ENCODE measurements at places on chromosomes 3 and 15.

DNA sequence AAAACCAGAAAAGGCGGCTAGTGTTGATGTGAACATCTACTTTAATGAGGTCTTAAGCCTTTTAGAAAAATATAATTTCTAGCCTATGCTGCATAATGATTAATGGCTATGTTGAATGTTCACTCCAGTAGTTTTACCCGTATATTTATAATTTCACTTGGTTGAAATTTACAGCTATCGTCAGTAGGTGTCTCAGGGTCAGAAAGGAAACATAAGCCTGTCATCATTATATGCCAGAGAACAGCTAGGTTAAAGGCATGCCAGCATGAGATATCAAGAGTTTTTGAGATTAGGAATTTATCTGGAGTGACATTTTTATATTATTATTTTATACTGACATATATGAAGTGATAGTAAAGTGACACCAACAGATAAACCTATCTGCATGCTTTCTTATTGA is 904.1 kb downstream of the OTOL1 start:
- DNase-seq, result no peak

GRCh38 chr3:64074060-64074459 is 50.8 kb upstream of the PSMD6 start:
- no peak for DNase-seq

- no peak for DNase-seq
These were observed 27.7 kb downstream of the OXSM start for GRCh38 chr3:25817638-25818037.

- DNase-seq, result no peak
These were observed 548.5 kb downstream of the RBMS3 start for GRCh38 chr3:29829340-29829739.

DNA sequence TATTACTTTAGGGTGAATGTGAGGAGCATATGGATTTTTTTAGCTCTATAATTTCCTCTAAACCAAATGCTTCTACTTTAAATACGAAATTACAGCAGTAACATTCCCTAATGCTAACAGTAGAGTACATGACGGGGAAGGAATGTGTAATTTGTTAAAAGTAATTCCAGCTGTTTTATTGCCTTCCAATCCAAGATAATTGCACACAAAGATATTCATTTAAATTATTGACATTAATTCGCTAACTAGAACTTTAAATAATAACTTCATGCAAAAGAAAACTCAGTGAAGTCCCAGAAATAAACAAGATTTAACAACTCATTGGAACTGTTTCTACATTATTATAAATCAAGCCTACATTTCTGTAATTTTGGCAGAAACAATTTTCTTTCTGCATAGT is 261.4 kb upstream of the CFAP20DC start:
- DNase-seq, result no peak

GRCh38 chr3:23501201-23501802 is 298.2 kb downstream of the UBE2E2 start:
- DNase-seq, result no peak

- no peak for DNase-seq
These were observed 199.1 kb upstream of the ZPLD1 start for GRCh38 chr3:102235679-102236078.

DNA sequence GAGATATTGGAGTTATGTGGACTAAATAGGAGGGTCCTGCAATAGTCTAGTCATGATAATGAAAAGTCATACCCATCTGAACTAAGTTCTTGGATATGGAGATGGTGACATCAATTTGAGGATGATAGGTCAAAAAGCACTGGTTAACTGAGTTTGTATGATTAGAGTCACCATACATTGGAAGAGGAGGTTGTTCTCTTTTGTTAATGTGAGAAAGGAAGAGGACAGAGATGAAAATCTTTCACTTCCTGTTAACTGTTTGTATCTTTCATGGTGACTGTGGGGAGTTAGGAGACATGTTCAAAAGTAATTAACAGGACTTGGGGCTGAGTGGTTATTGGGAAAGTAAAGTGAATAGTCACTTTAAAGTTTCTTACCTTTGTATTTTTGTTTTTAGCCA is 11.1 kb downstream of the TMEM62 start:
- DNase-seq, result no peak

DNA sequence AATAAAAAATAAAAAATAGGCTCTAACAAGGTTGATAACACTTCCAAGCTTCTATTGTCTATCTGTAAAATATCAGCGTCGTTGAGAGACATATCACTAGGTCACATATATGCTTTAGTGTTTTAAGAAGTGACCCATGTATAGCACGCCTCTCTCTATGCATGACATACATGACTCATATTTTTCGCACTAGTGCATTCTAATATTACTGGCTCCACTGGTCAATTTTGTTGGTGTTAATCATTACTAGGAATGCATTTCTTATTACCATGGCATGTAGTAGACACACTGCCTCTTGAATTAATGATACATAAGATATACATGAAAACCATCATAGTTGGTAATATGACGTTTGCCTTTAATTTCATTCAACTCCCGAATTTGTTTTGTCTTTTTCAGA is 203.1 kb downstream of the CHL1 start:
- no peak for DNase-seq

- DNase-seq, result no peak
These were observed 32.0 kb upstream of the GALNT15 start for GRCh38 chr3:16142350-16143025.

DNA sequence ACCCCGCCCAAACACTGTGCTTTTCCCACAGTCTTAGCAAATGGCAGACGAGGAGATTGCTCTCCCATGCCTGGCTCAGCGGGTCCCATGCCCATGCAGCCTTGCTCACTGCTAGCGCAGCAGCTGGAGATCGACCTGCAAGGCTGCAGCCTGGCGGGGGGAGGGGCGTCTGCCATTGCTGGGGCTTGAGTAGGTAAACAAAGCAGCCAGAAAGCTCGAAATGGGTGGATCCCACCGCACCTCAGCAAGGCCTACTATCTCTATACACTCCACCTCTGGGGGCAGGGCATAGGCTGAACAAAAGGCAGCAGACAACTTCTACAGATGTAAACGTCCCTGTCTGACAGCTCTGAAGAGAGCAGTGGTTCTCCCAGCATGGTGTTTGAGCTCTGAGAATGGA is 27.2 kb upstream of the WDR5B start:
- DNase-seq, result no peak

GRCh38 chr3:78732893-78733292 is 1034.9 kb downstream of the ROBO1 start:
- no peak for DNase-seq

- DNase-seq, result no peak
These were observed 100.6 kb downstream of the UBE2E2 start for GRCh38 chr3:23303601-23304217.

DNA sequence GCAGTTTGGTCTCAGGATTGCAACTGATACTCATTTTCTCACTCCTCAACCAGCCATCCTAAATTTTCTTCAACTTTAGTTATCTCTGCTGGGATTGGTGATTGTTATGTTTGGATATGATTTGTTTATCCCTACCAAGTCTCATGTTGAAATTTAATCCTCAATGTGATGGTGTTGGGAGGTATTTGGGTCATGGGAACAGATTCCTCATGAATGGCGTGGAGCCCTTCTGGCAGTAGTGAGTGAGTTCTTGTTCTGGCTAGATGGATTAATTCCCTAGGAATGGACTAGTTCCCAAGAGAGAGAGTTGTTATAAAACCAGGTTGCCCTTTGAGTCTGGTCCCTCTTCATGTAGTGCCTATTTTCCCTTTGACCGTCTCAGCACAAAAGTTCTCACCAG is 399.9 kb downstream of the SQOR start:
- DNase-seq, result no peak

DNA sequence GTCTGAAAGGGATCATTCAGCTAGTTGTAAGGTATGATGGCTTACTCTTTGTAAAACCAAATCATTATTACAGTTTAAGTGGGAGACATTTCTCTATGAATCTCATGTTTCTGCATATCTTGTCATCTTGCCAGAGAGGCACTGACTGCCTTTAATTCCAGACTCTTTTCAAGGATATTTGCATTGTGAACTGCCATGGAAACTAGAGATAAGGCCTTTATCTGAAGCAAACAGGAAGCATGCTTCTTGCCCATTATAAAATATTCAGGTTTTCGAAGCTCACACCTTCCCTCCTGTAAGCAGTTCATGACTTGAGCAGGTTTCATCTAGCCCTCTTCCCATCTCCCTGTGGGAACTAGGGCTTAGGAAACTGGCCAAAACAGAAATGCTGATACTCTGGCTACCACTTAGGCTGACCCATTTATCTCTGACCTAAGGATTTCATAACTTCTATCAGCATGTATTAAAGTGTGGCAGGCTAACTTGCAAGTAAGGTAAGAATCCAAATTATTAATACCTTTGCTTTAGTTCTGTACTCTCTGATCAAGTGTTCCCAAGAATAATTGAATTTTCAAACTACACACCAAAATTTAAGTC is 326.6 kb upstream of the ALCAM start:
- DNase-seq, result no peak

DNA sequence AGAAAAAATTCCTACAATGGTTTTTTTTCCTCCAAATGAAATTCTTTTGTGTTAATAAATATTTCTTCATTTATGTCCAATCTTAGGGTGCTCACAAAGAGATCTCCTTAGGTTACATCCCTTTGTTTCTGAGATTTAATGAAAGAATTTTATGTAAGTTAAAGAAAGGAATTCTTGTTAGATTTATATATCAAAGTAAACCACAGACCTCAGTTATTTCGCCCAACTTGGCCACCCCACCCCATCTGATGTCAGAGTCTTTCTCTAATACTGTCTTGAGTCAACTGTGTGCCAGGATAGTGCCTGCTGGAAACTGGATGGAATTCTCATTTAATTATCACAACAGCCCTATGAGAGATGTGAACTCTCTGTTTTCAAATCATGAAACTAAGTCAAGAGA is 259.9 kb downstream of the OPA1 start:
- no peak for DNase-seq

DNA sequence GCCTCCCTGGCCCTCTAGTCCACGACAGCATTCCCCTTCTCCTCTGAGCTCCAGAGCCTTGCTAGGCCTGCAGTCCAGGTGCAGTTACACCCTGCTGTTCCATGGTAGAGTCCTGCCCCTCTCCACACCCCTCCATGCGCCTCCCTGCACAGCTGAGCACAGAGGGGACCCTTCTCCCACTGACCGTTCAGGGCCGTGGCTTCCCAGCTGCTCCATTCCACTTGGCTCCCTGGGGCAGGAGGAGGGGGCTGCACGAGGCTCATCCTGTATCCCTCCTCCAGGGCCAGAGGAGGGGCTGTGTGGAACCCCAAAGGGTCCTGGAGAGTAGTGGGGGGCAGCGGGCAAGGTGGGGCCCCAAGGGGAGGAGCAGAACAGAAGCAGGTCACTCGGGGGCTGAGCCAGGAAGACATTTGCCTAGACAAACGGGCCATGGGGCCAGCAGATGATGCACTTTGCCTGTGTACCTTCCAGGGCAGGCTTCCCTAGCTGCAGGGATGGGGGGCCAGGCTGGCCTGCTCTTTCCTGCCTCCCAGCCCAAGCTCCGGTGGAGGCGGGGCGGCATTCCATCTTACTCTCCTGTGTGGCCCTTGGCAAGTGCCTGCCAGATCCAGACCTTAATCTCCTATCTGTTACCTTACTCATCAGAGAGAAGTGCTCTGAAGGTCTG is 20.7 kb upstream of the GOLGA6C start:
- no peak for DNase-seq

DNA sequence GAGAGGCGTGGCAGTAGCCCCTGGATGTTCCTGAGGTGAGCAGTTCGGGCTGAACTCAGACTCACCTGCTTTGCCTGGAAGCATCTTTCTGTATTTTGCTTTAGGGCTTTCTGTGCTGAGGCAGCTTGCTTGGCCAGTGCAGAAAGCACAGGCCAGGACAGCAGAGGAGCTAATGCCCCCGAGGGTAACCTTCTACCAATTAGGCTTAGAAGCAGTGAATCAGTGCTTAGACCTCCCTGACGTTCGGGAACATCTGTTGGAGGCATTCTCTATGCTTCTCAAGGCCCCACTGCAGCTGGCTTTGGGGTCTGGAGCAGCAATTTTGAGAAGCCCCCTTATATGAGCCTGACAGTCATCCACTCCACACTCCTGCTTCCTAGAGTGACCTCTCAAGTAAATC is 350.7 kb upstream of the PROK2 start:
- no peak for DNase-seq

- no peak for DNase-seq
These were observed 139.4 kb upstream of the GRM7 start for GRCh38 chr3:6721491-6721890.

DNA sequence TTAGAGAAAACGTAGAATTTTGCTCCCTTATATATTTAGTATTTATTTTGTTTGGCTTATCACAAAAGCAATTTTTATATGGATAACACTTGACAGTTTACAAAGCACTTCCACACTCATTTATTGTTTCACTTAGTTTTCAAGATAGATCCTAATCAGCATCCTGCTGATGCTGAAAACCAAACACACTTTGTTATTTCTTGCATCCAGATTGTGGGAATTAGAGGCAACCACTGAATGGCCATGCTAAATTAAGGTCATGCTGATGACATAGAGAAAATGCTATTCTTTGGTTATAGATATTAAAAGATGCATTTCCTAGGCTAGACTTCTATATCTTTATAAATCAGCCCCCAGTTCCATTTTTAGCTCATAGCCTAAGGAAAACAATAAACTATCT is 474.1 kb upstream of the KCNMB2 start:
- no peak for DNase-seq

DNA sequence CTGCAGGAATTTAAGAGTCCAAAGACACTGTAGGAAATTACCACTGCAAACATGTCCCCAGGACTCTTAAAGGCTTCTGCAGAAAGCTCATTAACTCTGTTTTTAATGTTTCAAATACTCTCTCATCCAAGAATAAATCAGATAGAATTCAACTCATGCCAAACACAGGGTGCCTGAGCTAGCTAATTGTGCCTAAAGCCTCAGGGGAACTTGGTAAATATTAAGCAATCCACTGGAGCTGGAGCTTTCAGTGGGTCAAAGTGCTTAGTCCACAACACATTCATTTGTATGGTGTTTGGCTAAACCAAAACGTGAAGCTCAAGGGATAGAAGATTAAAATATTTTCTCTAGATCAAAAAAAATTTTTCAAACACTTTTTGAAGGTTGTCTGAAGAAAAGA is 131.4 kb downstream of the THRB start:
- DNase-seq, result no peak

DNA sequence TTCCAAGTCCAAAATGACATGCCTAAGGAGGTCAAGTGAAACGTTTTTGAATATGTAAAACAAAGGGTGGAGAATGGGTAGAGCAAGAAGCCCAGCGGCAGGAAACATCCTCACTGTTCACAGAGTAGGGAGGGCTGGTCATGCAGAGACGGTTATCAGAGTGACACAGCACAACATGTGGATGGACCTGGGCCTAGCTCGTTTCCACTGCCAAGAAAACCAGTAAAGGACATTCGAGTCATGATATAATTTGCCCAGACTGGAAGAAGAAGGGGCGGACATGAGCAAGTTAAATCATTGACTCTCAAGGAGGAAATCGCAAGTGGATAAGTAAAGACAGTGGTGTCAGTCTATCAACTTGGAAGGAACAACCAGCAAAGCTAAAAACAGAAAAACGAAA is 89.3 kb downstream of the LRIG1 start:
- no peak for DNase-seq
